ENCODE measurements at places on chromosomes 3 and 15.

DNA sequence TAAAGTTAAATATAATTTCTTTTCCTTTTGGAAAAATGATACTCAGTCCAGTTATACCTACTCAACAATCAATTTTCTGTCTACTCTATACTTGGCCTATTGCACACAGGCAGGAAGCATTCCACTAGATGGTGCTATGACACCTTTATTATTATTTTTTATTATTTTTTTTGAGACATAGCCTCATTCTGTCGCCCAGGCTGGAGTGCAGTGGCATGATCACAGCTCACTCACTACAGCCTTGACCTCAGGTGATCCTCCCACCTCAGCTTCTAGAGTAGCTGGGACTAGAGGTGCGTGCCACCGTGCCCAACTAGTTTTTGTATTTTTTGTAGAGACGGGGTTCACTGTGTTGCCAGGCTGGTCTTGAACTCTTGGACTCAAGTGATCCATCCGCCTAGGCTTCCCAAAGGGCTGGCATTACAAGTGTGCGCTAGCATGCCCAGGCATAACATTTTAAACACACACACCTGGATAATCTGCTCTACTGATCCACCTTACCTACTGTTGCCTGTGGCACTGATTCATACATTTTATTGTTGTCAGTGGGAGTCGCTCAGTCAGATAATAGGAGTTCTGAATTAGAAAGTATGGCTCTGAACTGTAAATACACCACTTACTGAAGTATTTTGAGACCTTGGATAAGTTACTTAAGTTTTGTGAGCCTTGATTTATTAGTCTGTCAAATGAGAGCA is 56.2 kb downstream of the EIF3J start:
- no peak for DNase-seq

DNA sequence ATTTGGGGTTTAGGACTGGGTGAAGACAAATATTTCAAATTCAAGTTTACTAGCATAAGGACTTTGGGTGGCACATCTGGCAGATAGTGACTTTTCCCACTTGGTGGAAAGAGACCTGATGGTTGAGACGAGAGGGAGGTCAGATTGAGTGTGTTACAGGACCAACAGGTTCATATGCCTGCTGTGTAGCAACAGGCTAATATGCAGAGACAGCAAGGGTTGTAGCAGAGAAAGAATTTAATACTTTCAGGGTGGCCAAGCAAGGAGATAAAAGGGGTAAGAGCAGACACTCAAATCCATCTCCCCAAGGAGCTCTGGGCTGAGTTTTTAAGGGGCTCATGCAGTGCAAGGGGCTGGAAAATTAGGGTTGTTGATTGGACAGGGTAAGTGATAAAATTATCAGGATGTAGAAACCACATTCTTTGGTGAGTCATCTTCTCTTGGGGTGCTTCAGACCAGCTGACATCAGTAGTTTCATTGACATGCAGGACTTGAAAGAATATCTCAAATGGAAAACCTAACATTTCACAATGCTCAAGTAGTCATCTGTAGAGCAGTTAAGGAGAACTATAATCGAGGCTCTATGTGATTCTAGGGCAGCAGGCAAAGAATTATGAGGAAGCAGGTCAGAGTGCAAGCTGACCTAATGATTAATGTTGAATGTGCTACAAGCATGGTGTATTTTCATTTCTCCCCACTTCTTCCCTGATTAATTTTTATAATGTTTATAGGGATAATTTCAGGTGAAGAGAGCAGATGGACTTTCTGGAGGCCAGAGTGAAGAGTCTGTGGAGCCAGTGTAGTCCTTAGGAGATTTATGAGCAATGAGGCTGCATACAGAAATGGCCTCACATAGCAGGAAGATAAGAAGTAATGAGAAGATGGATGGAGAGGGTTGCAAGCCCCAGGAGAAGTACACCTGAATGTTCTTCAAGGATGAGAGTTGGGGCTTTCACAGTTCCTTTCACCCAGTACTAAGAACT is 13.7 kb downstream of the FOXB1 start:
- DNase-seq: peak; percentile 99

GRCh38 chr3:56758539-56758981 is 43.2 kb downstream of the ARHGEF3 start:
- DNase-seq: peak; percentile 45

- DNase-seq: no peak
Observed at GRCh38 chr3:15204005-15204404, 2.0 kb upstream of the CAPN7 start.

- no peak for DNase-seq
Observed at GRCh38 chr3:84125760-84126159, 833.0 kb upstream of the CADM2 start.

DNA sequence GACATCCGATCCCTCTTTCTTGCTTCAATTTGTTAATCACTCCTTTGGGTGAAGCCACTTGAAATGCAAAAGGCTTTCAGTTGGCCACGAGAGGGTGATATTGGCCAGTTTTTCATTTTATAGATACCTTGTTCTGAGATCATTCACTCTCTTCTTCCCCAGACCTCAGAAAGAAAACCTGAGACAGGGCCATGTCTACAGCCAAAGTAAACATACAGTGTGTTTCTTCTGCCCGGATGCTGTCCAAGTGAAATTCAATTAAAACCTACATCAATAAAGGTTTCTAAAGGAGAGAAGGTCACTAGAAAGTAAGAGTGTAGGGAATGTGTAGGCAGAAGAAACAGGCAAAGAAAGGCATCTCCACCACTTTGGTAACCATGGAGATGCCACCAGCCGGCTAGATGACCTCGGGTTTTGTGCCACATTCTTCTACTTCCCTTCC is 39.5 kb upstream of the FMN1 start:
- DNase-seq: no peak

- peak; percentile 13 for DNase-seq
Observed at GRCh38 chr3:55607844-55608243, 120.7 kb upstream of the WNT5A start.

DNA sequence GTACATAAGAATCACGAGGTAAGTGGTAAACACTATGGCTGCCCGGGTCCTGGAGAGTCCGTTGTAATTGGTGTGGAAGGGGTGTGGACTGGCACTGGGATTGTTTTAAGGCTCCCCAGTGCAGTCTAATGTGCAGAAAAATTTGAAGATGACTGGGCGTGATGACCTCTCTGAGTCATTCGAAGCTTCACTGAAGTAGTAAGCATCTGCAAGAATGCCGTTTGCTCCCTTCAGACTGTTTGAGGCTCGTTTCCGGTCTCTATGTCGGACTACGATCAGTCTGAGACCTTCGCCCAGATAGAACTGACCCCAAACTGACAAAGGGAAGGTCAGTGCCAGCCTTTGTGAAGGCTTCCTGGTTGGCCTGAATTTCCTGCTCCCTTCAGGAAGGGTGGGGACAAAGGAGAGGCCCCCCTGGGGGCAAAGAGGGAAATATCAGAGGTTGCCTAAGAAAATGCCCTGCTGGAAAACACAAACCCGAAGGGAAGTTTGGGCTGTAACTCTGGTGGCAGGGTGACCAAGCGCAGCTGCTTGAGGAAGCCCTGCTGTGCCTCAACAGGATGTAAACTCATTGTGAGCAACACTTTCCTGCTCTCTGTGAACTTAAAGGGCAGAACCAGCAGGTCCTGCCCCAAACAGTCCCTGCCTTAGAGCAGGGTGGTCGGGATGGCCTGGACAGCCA is 34.6 kb downstream of the BTD start:
- DNase-seq: peak; percentile 94

DNA sequence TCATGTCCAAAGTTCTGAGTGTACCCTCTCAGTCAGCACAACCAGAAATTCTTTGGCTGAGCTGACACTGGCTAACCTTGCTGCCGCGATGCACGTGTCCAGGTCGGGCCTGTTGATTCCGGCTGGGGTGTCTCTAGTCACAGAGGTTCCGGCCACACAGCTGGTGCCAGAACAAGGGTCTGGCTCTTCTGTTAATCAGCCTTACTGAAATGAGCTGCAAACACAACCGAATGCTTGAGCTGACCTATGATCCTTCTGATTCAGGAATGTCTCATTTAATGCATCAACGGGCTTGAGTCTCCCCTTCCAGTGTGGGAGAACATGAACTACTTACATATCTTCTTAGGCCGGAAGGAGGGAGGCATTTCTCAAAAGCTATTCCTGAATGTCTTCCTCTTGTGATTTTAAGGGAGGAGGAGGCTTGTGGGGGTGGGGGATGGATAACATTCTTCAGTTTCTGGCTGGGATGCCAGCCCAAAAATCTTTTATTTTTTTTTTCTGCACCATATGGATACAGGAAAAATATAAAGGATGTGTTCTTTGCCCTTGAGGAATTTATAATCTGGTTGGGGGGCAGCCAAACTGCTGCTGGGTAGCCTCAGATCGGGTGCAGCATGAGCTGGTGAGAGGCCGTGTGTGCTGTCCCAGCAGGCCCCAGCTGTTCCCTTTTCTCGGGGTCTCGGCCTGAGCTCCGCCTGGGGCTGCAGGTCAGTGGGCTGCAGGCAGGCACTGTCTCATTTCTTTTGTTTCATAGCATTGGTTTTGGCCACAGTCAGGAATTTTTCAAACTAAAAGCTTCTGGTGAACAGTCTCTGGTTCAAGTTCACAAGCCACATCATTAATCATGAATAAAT is 319.1 kb upstream of the TBL1XR1 start:
- peak; percentile 86 for DNase-seq

- peak; percentile 57 for DNase-seq
Observed at GRCh38 chr3:55484801-55485791, 2.0 kb downstream of the WNT5A start.

GRCh38 chr3:9253327-9253726 is 3.9 kb upstream of the SRGAP3 start:
- peak; percentile 8 for DNase-seq

DNA sequence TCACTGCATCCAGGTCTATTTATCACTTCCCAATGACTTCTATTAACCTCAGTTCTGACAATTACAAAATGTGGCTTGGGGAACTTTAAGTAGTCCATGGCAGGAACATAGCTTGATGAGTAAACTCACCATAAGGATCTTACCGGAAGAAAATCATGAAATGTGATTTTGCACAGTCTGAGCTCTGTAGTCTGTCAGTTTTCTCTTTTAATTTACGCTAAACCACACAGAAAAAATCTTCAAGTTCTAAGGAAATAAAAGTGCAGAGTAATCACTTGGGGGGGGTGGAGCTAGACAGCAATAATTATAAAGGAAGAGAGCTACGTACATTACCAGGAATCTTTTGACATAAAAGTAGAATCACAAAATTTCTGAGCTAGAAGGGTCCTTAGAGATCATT is 9.2 kb downstream of the TBC1D5 start:
- DNase-seq: no peak

DNA sequence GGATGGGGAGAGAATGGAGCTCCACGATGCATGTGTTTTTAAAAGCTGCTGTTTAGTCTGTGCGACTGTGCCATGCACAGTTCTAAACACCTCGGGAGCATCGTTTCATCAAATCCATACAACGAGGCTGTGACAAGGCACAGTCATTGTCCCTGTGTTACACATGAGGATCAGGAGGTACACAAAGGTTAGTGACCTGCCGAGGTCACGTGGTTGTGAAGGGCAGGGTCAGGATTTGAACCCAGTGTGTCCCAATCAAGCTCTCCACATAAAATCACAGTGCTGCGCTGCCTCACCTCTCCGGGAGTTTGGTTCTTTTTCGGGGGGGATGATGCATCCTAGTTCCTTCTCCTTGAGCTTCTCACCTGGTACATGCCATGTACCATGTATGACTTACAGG is 18.7 kb upstream of the KIF23 start:
- DNase-seq: no peak

DNA sequence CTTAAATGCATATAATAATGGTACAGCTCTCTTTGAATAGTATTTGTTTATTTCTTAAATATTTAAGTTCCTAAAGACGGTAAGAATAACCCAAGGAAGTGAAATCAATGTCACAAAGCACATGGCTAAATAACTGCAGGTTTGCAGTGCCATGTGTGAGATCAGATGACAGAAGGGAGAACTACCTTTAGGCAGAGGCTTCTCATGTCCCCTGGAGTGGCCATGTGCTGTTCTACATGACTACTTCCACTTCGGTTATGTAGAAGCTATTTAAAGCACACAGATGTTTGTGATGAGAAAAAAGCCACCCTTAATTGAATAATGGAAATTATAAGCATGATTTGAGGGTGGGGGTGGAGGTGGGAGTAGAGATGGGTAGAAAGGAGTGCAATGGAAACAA is 109.1 kb downstream of the UBE3A start:
- no peak for DNase-seq

- no peak for DNase-seq
Observed at GRCh38 chr15:56919609-56920366, 1.3 kb downstream of the TCF12 start.

- no peak for DNase-seq
Observed at GRCh38 chr3:122967356-122967755, 60.2 kb downstream of the SEMA5B start.

GRCh38 chr3:152328841-152329240 is 60.1 kb downstream of the MBNL1 start:
- DNase-seq: peak; percentile 85

- no peak for DNase-seq
Observed at GRCh38 chr3:176376531-176376930, 820.8 kb downstream of the TBL1XR1 start.

- DNase-seq: peak; percentile 78
Observed at GRCh38 chr3:65888980-65889706, 149.6 kb downstream of the MAGI1 start.

DNA sequence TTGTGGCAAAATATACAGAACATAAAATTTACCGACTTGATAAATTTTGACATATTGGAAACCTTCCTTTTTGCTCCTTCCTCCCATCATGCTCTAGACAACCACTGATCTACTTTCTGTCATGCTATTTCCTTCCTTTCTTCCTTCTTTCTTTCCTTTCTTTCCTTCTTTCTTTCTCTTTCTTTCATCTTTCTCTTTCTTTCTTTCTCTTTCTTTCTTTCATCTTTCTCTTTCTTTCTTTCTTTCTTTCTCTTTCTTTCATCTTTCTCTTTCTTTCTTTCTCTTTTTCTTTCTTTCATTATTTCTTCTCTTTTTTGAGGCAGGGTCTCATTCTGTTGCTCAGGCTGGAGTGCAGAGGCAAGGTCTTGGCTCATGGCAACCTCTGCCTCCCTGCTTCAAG is 8.9 kb upstream of the TMEM45A start:
- no peak for DNase-seq

GRCh38 chr15:98547741-98548138 is 100.6 kb upstream of the IGF1R start:
- no peak for DNase-seq

GRCh38 chr15:48408327-48408726 is 77.1 kb downstream of the DUT start:
- DNase-seq: no peak

DNA sequence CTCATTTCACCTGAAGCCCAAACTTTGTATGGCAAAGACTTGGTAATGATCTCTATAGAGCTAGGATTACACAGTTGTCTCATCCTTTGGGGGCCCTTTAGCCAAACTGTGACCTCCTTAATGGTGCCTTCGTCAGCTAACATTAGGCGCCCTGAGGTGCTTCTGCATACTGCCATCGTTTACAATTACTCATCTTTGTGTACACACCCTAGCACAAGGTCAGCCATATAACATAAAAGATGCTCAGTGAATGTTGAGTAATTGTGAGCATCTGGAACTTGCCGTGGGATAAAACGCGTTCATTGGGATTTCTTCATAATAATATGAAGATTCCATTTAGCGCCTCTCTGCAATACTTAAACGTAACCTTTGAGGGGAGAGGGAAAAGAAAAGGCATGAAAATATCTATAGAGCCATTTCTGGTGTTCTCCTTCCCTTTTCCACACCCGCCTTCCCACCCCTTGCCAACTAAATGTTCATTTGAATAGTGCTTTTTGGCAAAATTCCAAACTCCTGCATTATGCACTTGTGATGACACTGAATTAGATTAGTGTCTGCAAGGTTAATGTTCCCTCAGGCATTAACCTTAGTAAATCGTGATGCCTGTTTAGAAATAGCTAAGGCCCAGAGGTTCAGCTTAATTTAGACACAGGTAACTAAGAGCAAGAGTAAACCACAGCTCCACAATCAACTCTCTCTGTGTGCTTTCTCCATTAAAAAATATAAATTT is 990 bp upstream of the ZNF148 start:
- DNase-seq: no peak
